ENCODE measurements at places on chromosomes 2 and 18.

DNA sequence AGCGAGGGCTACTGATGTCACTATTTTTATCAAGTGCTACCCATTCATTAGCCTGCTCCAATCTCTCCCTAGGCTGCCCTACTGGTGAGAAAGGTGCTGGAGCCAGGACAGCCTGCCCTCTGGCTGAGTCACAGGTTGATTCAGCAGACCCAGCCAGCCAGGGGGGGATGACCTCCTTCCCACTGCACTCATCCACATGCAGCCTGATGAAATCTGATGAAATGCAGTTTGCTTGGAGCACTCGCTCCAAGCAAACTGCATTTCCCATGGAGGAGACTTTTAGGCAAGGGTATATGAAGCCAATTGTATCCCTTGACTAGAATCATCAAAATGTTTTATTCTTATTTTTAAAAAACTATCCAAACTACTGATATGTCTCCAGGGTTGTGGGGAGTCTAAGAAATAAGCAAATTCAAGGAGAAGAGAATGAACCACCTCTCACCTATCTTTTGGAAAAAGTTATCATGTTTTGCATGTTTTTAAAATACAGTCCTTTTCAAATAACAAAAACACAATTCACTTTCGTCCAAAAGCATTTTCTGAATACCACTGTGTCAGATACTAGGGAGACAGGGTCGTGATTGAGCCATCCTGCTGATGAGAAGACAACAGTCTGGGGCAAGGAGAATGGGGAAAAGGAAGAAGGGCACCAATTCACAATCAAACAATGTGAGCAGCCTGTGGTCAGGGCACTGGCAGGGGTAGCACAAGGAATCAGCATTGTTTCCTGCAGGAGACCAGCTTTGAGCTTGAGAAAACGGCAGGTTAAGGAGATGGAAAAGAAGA, 128.3 kb downstream of the AFF3 start:
- no peak for DNase-seq

DNA sequence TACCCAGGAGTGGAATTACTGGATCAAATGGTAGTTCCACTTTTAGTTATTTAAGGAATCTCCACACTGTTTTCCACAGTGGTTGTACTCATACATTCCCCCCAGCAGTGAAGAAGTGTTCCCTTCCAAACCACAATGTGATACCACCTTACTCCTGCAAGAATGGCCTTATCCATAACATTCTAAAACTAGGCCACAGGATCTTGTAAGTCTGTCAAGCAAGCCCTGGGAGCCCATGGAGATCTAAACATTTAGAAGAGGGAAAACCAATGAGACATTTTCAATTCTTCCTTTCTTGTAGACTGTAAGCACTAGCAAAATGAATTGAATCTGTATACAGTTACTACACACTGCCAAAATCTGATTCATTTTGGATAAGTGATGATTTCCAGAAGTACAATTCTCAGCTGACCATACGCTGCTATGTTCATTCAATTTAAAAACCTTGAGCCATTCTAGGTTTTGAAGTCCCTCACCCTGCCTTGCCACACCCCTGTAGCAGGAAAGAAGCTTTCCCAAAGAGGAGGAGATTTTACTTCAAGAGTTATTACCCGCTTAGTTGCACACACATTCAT, 149.1 kb downstream of the SLC8A1 start:
- no peak for DNase-seq

DNA sequence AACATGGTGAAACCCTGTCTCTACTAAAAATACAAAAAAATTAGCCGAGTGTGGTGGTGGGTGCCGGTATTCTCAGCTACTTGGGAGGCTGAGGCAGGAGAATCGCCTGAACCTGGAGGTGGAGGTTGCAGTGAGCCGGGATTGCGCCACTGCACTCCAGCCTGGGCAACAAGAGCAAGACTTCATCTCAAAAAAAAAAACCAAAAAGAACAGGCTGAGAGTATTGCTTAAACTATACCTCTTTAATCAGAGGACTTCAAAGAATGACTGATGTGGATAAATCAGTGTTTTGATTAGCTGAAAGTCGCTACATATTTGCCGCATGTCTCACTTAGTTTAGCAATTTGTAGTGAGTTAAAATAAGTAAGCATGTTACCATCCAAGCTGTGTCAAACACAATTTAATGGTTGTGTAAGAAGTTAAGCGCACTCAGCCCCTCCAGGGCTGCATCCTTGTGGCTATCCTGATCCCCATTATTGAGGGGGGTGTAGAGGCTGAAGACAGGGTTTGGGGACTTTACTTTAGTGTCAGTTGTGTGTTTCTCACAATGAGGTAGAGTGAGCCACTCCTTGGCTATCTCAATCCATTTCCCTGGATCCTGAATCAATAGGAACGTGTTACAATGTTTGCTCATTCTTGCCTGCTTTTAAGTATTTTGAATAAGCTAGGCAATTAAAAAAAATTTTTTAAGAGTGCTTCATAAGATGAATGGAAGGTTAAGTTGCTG, 11.0 kb upstream of the FARP2 start:
- DNase-seq: no peak

DNA sequence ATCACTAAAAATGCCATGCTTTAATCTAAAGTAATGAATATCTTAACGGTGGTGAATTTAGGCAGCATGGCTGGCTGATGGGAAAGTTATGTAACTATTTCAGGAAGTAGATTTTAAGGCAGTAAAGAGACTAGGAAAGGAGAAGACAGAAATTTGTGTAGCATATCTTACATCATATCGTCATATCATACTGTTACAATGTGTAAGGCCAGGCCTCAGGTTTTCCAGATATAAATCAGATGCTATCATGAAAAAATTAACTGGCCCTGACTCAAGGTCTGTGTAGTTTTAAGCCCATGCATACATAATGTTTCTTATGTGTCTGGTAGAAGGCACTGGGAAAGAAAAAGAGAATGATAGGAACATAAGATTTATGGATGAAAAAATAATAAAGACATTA, 8.9 kb upstream of the FAP start:
- no peak for DNase-seq

DNA sequence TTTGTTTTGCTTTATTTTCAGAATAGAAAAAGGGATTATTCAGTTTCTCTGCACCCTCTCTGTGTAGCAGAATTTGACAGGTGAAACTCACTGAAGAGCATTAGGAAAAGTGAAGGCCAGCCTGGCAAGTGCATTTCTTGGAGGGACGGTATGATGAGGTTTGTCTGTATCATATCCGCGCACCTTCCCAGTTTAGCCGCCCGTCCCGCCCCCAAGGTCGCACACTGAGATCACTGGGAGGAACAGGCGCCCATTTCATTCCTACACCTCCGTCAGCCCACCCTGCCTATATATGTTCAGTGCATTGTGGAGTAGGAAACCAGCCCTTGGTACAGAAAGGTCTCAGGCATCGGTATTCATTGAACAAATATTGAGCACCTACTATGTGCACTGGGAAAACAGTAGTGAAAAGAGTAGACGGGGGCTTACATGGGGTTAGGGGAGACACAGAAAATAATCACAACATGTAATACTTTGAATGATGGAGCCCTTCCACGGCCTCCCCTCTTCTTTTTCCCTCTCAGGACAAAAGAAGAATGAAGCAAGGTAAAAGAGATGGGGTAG, 678 bp upstream of the FECH start:
- no peak for DNase-seq

DNA sequence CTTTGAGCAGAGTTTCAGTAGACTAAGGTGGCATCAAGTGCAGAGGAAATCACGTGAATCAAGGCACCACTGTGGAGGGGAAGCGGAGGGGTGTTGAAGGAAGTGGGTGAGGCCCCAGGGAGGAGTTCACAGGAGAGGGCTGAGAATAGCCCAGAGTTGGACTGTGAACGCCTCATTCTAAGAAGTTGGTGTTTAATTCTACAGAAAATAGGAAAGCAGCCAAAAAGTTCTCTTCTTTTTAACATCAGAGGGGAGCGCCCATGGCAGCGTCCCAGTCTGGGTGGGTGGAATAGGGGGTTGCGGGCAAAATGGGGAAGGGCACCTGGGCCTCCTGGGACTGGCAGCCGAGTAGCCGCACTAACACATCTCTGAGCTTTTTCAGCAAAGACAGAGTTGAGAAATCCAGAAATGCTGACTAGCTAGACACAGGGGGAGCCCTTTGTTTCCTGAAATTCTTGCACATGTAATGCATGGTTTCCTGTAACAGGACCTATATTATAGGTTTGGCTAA, 97.0 kb downstream of the NEB start:
- peak; percentile 34 for DNase-seq

GRCh38 chr2:104616856-104617255, 237.1 kb upstream of the POU3F3 start:
- DNase-seq: no peak

Data from stimulated activated CD8-positive, alpha-beta memory T cell treated with anti-CD3 and anti-CD28 coated beads, Interleukin-15, amount 100 ng/mL, for 48 hours (primary cell).